ENCODE measurements at places on chromosomes 5 and 9.

GRCh38 chr5:72749362-72749997 is 67.0 kb upstream of the TNPO1 start:
- DNase-seq = no peak

GRCh38 chr5:5383461-5383860 is 39.0 kb upstream of the ICE1 start:
- DNase-seq = no peak

GRCh38 chr9:2085716-2086115 is 70.6 kb downstream of the SMARCA2 start:
- DNase-seq = no peak

GRCh38 chr5:149729150-149729549 is 960 bp upstream of the PPARGC1B start:
- DNase-seq = no peak

DNA sequence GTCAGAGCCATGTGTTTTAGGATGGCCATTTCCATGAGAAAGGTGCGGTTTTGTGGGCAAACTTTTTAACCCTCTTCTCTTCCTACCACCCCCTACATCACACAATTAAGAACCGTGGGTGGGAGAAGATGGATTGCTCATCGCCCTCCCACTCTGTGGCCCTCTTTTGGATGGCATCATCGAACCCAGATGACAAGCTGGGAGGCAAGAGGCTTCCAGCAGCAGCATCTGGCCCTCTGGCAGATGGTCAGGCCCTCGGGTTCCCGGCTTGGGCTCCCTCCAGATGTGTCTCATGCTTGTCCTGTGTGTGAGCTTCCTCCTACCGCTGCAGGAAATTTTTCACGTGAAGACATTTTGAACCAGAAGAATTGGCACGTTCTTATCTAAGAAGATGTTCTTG is 199.9 kb downstream of the EBF1 start:
- no peak for DNase-seq

DNA sequence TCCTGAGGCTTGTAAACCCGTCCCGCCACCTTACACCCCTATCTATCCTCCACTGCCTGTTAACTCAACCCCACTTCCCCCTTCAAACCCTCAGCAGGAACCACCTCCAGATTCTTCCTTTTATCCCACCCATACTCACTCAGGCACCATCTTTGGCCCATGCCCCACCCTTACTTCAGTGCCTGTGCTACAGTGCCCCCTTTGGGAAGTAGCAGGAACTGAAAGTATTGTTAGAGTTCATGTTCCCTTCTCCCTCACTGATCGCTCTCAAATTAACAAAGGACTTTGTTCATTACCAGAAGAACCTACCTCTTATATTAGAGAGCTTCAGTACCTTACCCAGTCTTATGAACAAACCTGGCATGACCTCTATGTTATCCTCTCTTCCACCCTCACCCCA is 92.2 kb upstream of the MOCS2 start:
- no peak for DNase-seq

DNA sequence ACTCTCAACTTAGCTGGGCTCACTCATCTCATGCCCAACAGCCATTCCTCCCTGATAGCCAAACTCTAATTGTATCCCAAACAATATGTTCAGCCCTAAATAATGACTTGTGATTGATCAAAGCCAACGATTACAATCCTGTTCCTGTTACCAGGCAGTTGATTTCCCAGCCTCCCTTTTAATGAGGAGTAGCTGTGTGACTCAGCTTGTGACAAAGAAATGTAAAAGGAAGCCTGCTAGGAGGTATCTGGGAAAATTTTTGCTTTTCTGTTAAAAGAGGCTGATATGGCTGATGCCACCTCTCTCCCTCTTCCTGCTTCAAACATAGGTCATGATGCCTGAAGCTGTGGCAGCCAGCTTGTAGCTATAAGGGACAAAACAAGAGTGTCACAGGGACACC is 19.6 kb upstream of the ENC1 start:
- DNase-seq = no peak

GRCh38 chr9:128911529-128912035 is 9.2 kb upstream of the PHYHD1 start:
- DNase-seq = no peak

GRCh38 chr5:149405550-149406202 is 26.6 kb upstream of the IL17B start:
- no peak for DNase-seq

- no peak for DNase-seq
These were observed 147.2 kb upstream of the LHFPL2 start for GRCh38 chr5:78795757-78796156.

DNA sequence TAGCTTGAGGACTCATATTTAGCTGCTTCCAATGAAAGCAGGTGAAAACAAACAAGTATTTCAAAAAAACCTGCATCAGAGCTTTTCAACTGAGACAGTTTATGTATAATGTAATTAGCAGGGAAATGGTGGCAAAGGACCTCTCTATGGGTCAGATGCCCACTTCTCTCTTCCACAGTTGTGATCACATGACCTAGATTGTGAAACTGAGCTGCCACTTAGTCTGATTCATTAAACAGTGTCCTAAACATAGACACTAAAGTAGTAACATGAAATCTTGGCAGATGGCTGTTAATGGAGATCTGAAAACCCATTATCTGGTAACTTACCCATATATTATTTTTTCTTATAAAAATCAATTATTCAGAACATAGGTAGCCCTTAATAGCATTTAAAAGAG is 663.6 kb upstream of the RIOK2 start:
- DNase-seq = no peak

- no peak for DNase-seq
These were observed 87.0 kb downstream of the SPOCK1 start for GRCh38 chr5:137412136-137412535.

DNA sequence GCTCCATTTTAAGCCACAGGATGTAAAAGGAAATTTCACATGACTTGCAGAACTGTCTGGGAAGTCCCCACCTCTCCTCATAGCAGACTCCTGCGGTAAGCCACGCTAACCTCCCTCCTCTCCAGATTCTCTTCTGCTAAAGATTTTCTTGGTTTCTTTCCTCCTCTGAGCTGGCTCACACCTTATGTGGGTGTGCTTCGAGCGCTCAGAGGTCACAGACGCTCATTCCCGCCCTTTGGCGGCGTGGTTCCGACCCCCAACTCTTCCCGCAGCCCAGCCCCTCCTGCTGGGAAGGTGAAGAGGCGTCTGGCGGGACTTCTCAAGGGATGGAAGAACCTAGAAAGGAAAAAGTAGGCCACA is 32.9 kb upstream of the CDK20 start:
- DNase-seq = peak; percentile 34

- no peak for DNase-seq
These were observed 49.5 kb downstream of the ADAMTS2 start for GRCh38 chr5:179295778-179296149.

GRCh38 chr5:157708866-157709265 is 22.4 kb upstream of the THG1L start:
- no peak for DNase-seq

DNA sequence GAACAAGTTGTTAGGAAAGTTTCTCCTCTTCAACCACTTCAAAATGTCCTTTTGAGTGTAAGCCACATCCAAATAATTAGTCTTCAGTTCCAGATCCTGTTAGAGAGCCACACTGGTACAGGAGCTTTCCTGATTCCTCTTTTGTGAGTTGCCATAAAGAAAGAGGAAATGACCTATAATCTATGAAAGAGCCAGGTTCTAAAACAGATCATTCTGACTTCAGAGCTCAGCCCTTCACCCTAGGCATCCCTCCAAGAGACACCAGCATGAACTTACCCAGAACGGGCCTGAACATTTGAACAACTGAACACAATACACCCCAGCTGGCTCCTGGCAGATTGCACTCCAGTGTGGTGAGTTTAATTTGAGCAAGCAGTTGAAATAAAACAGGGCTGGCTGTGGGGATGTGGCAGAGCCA is 25.7 kb downstream of the SLC1A1 start:
- no peak for DNase-seq

GRCh38 chr9:71966601-71967000 is 55.2 kb downstream of the C9orf85 start:
- DNase-seq = no peak

- DNase-seq = no peak
These were observed 79.8 kb downstream of the ARSB start for GRCh38 chr5:78905084-78905938.

DNA sequence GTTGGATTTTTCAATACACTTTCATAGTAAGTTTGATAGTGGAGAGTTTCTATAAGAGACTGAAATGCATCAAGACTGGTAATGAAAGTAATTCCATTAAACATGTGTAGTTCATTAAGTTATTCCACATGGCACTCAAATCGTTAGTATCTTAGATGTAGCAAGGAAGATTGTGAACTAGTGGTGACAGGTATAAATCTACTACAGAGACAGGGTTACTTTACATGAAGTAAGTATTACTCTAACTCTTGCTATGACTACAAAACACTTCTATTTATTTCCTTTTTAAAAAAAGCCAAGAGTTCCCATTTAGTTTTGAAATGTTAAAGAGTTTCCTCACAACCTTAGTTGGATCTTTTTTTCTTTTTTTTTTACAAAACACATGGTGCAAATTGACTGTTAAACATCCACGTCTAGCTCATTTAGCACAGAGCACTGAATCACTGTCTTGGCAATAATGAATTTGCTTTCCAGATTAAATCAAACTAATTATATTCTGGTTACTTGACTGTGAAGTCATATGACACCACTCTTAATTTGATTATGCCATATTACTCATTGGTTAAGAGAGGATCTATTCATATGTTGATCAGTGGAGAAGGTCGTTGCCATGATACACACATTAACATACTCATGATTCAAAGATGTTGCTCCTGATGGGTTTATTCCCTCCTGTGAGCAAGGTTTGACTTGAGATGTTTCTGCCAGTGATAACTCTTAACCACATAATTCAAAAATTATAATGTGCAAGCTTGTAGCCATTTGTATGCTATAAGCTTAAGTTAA is 644.8 kb downstream of the EFNA5 start:
- DNase-seq = no peak

- DNase-seq = no peak
These were observed 5.2 kb downstream of the TNFAIP8 start for GRCh38 chr5:119360905-119361593.

- DNase-seq = no peak
These were observed 366.5 kb downstream of the CHSY3 start for GRCh38 chr5:130270786-130271185.

DNA sequence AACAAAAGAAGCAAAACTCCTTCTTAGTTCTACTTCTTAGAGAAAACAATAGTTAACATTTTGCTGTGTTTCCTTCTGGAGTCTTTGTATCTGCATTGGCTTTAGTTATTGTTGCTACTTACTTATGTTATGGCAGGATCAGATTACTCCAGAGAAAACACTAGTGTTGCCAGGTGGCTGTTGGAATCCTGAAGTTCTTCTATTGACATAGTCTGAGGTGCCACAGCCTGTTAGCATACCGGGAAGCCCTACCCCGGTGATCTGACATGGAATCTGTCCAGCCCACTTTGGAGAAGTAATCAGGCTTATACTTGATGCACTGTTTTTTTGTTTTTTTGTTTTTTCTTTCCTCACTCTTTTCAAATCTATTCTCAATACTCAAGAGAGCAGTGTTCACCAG is 68.5 kb upstream of the CEP78 start:
- DNase-seq = no peak

- no peak for DNase-seq
These were observed 35.2 kb downstream of the ZCCHC9 start for GRCh38 chr5:81336556-81336955.

- no peak for DNase-seq
These were observed 61.9 kb downstream of the MROH2B start for GRCh38 chr5:41009232-41009631.

DNA sequence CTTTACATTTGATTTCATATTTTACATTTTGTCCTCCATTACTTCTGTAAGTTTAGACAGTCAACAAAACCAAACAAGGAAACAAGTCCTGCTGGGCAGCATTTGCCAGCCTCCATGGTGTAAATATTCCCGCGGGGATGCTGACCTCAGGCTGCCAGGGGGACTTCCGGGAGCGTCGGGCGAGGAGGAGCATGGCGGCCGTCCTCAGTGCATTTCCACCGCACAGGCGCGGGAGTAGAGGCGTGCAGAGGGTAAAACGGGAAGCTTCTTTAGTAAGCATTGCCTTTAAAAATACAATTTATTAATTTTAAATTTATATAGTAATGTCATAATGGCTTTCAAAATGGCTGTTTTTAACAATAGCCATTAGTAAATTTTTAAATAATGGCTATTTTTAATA is 385.3 kb upstream of the IRX4 start:
- DNase-seq = no peak

DNA sequence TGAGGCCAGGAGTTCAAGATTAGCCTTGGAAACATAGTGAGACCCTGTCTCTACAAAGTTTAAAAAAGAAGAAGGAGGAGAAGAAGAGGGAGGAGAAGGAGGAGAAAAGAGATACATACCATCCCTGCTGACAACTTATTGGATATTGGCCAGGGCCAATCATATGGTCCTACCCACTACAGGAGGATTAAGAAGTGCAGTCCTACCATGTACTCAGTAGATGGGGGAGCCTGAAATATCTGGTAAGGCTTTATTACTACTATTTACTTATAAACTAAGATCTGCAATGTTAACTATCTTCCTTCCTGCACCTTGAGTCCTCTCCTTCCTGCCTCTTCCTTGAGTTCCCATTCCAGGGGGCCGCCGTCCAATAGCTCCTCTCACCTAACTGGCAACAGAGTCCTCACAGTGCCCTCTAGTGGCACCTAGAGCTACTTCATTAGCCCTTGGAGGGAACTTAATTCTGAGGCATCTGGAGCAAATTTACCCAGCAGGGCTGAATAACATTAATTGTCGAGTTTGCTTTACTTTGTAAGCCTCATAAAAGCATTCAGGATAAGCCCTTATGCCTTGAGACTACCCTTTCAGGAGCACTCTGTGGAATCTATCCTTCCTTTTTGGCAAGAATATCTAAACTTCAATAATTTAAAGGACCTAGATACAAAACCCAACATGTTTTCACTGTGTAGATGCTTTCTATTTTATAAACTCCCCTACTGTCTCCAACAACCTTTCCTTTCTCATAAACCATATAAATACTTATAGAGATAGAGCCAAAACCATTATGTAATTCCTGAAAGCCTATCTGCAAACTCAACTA is 39.1 kb upstream of the RANBP6 start:
- peak; percentile 45 for DNase-seq

GRCh38 chr5:137265457-137265856 is 233.7 kb downstream of the SPOCK1 start:
- no peak for DNase-seq

GRCh38 chr5:127700237-127700766 is 2.9 kb upstream of the CCDC192 start:
- no peak for DNase-seq

GRCh38 chr9:34983209-34983608 is 6.3 kb upstream of the DNAJB5 start:
- no peak for DNase-seq

- DNase-seq = no peak
These were observed 14.3 kb upstream of the GPX3 start for GRCh38 chr5:151005950-151006576.

DNA sequence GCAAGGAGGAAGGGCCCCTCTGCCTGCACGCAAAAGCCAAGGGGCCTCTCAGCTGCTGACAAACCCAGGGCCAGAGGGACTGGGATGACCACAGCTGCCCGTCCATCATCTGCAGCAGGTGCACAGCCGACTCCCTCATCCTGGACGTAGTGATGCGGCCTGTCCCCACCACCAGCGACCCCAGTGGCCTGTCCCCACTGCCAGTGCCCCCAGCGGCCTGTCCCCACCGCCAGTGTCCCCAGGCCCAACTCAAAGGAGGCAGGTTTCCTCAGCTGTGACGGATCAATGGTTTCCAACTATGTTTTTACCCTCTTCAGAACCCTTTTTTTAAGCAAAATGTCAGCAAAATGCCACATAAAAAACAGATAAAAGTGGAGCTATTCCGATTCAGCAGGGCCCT is 62.5 kb downstream of the VAV2 start:
- no peak for DNase-seq

GRCh38 chr5:79963261-79964061 is 27.6 kb downstream of the MTX3 start:
- DNase-seq = no peak
